Vagina (tissue), 2 donors: ENCODE measurements at places on chromosomes 7 and 10. TPM values are rescaled to one million over a fixed set of nuclear protein-coding genes. Genes with fewer than 3 reads are reported as not detected.

Gene AZGP1
- 2.7 TPM for total RNA-seq

Gene NEUROD6
- total RNA-seq: not detected

Gene HDAC9
- total RNA-seq: 32.4 TPM

Gene UBE3C
- total RNA-seq: 69.5 TPM

- no peak overlapping the region for H3K27ac ChIP-seq
- peaks cover 4% of the 10 kb centered on the region for H3K27me3 ChIP-seq
- H3K4me3 ChIP-seq: no peak overlapping the region
Measured at GRCh38 chr7:76262683-76263402, 39.6 kb upstream of the HSPB1 start.

DNA sequence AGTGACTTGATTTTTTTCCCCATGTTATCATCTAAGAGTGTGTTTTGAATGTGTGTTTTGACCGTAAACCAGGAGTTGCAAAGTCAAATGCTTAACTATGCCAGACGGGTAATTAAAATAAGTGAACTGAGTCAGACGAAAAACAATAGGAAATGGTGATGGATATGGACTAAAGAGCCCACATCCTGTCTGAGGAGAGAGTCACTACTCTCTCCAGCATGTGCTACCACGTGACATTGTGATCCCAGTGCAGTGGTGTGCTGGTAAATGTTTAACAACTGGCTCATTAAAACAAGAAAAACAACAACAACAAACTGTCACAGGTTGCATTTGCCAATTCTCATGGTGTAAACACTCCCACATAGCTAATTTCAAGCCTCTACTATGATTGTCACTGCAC lies 164.3 kb downstream of the SUGCT start:
- H3K36me3 ChIP-seq: no peaks in the 10 kb centered on the region
- no peaks in the 10 kb centered on the region for H3K27me3 ChIP-seq
- no peak overlapping the region for H3K4me3 ChIP-seq
- no peak for DNase-seq

DNA sequence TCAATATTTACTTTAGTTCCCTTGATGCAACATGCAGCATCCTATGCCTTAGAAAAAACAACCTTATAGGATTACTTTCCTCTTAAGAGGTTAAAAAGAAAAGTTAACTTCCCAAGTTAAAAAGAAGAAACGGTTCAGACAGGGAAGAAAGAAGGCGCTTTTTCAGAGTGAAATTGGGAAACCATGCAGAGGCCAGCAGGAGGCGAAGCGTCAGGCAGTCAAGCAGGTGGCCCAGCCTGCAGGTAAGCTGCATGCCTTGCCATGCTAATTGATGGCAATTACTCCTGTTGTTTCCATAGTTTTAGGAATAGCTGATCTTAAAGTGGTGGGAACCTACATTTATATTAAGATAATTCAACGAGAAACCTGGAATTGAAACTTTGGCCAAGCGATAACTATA lies 302.6 kb upstream of the SP4 start:
- no peaks in the 10 kb centered on the region for H3K27me3 ChIP-seq
- DNase-seq: no peak
- H3K36me3 ChIP-seq: no peaks in the 10 kb centered on the region
- no peak overlapping the region for H3K27ac ChIP-seq
- H3K4me1 ChIP-seq: no peaks in the 10 kb centered on the region
- H3K4me3 ChIP-seq: no peak overlapping the region

Gene GBX1
- total RNA-seq: not detected

DNA sequence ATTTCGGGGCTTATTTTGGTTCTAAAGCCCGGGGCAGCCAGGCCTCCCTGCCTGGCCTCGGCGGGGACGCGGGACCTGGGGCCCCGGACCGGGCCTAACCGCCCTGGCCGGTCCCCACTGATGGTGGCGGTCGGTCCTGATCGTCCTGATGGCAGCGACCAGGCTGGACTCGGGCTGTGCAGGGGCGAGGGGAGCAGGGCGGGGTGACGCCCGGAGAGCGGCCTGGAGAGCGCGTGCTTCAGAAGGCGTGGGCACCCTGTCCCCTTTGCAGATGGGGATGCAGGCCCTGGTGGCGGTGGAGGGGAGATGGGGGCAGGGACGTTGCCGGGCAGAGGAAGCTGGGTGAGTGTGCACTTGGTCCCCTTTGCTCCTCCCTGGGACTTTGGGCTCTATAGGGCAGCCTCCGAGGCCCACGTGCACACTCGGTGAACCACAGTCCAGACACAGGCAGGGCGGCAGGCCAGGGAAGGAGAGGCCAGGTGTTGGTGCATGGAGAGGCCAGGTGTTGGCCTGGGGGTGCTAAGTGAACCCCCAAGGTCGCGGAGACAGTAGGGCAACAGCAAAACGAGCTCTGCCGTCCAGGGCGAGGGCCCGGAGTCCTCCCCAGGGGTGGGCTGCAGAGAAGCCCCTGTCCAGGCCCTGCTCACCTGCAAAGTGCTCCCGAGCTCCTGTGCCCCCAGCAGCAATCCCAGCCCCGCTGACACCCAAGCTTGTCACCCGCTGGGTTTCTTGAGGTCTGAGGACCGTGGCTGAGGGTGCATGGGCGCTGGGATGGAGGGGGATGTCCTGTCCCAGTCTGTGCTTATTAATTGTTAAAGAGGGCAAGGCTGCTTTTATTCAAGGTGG lies 42.4 kb upstream of the FAM20C start:
- peak overlapping the region; percentile 57 for H3K4me3 ChIP-seq
- H3K4me1 ChIP-seq: peaks cover 10% of the 10 kb centered on the region
- H3K36me3 ChIP-seq: no peaks in the 10 kb centered on the region

- no peaks in the 10 kb centered on the region for H3K36me3 ChIP-seq
- H3K4me1 ChIP-seq: no peaks in the 10 kb centered on the region
- no peak overlapping the region for H3K4me3 ChIP-seq
Measured at GRCh38 chr7:2853147-2853546, 9.0 kb upstream of the GNA12 start.

Gene LEP
- total RNA-seq: 7.4 TPM

Gene CHRM2
- total RNA-seq: 1.2 TPM

Gene ARHGAP12
- total RNA-seq: 32.2 TPM

DNA sequence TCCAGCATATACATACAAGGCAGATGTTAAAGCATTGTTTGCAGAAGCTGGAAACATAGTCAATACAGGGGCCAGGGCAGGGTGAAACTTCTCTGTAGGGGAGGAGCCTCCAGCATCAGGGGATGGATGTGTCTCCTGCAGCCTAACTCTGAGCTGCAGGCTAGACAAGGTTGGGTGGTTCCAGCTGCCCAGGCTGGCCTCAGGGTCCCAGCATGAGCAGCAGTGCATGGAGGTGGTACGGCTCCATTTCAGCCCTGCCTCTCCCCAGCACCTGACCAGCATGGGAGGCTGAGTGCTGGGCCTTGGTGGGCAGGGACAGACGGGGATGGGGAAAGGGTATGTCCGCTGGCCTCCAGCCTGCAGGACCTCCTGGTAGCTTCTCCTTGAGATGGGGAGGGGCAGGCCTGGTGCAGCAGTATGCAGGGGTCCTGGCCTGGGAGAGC lies 7.4 kb upstream of the TBRG4 start:
- H3K27ac ChIP-seq: no peak overlapping the region
- H3K4me1 ChIP-seq: no peaks in the 10 kb centered on the region
- no peaks in the 10 kb centered on the region for H3K27me3 ChIP-seq
- H3K4me3 ChIP-seq: no peak overlapping the region
- H3K36me3 ChIP-seq: no peaks in the 10 kb centered on the region
